ENCODE measurements at places on chromosomes 1 and 21.

GRCh38 chr1:160674415-160674814 is 27.6 kb upstream of the SLAMF1 start:
- DNase-seq: no peak

DNA sequence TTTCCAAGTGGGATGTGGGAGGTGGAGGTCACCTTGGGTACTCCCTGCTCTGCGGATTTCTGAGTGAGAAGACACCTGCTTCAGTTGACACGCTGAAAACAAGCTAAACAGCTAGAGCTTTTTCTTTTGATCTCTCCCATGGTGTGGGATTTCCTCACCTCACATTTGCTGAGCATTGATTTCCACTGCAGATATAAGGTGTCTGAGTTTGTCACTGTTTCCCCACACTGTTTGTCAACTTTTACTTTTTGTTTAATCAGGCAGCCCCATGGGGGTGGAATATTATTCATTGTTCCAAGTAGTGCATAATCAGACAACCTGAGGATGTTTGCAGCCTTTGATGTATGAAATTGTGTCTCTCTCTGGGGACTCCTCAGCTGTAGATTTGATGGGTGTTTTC is 49.5 kb downstream of the FASLG start:
- DNase-seq: no peak

DNA sequence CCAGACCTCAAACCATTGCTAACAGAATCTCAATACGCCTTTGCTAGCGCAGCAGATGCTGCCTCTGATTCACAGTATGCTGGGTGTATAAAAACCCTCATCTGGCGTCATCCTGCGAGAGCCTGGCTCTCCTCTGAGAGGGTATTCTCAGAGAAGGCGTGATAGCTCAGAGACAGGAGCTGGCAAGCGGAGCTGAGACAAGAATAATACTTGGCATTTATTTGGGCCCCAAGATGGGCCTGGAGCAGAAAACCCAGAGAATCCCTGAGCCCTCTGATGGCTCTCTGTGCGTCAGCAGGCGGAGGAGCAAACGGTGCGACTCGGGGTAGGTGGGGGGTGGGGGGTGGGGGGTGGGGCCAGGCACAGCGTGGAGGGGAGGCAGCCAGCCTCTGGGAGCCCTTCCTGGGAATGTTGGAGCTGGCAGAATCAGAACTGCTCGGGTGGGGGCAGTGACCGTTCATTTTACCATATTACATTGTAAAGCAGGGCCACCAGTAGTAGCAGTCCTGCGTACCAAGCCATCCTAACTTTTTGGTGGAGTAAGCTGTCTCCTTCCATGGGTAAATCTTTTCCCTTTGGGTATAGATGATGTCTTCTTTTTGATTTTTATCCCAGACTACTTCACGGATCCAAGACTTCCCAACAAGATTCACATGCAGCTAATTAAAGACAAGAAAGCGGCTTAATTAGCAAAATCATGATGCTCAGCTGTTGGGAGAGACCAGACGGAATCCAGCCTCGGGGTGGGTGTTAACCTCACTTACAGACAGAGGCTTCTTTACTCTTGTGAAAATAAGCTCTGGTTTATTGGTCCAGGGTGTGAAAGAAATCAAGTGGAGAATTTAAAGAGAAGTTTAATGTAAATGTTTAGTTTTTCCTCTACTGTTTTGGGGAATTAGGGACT is 7.1 kb downstream of the RIIAD1 start:
- no peak for DNase-seq

DNA sequence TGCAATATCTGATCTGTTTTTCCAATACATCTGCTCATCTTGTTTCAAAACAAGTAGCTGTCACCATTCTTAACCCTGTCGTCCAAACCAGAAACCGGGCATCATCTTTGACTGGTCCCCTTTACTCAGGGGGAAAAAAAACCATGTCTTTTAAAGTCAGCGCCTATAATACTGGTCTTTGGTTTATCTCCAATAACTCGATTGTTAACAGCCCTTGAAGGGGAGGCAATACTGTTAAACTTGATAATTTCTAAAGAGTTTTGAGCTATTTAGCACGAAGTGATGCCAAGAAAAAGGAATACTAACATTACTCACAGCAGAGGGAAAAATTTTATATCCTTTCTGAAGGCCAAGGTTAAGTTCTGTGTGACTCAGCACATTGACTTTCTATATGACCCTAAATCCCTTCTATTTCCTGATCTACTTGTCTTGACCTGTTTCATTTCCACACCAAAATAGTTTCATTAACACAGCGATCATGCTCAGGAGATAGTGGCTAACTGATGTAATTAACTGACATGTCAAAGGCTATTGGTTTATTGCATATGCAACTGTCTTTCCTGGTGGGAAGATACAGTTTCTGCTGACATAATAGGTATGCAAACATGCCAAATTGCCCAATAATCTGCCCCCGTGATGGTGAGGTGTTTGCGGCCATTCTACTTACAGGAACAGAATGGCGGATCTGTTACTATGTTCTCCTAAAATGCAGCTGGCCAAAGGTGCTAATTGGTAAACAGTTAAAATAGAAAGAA is 59.1 kb downstream of the NFIA start:
- DNase-seq: no peak

DNA sequence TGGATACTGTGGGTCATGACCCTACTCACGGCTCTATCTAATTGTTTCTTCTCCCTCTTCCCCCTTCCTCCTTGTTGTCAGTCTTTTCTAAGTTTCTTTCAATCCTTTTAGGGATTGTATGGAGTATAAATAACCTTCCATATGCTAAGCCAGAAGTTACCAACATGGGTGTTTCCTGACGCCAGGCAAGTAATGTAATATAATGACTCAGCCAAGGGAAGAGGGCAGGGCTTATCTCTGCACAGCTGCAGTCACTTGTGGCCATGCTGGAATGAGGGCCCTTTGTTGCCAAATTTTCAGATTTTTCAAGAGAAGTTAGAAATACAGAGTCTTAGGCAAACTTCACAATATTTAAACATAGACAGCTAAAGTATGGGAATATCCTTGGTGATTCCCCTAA is 194.6 kb downstream of the ST6GALNAC3 start:
- DNase-seq: no peak

- no peak for DNase-seq
Measured at GRCh38 chr1:205629751-205630150, 2.1 kb downstream of the ELK4 start.
